ENCODE measurements at places on chromosomes 5 and 9. TPM values are rescaled to one million over a fixed set of nuclear protein-coding genes. Genes with fewer than 3 reads are reported as not detected.

DNA sequence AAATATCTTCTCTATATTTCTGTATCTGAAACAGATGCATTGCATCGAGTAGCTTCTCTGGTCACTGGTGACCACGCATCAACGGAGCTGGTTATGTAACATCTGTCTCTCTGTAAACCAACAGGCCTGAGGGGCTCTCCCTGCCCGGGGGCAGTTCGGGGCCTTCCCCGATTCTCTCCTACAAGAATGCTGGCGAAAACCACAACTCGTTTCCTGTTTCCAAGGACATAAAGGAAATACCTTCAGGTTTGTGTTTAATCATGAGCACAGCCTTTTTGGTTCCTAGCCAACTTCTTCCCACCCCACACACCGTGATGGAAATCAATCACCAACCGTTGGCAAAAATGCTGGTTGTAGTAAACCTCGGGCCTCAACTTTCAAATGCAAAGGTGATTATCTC, 25.1 kb downstream of the GDNF start:
- no peak overlapping the region for H3K4me3 ChIP-seq
- peaks cover 5% of the 10 kb centered on the region for H3K36me3 ChIP-seq
- H3K27me3 ChIP-seq: no peaks in the 10 kb centered on the region
- no peak overlapping the region for H3K27ac ChIP-seq
- no peak for DNase-seq
- H3K4me1 ChIP-seq: no peaks in the 10 kb centered on the region

DNA sequence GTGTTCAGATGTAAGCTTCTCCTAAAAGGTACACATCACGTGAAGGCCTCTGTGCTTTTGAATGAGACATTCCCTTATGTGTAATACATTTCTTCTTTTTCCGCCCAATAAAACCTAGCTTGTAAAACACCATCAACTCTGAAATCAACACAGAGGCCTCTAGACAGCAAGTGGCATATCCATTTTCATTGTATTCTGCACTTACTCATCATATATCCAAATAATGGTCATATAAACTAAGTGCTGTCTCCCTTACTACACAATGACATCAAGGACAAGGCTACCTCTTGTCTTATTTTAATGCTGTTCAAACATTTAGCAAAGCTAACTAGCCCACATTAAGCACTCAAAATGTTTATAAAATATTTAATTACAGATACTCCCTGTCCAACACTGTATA, 108.5 kb downstream of the ELAVL2 start:
- no peak overlapping the region for H3K4me3 ChIP-seq
- H3K27me3 ChIP-seq: no peaks in the 10 kb centered on the region
- H3K36me3 ChIP-seq: no peaks in the 10 kb centered on the region

DNA sequence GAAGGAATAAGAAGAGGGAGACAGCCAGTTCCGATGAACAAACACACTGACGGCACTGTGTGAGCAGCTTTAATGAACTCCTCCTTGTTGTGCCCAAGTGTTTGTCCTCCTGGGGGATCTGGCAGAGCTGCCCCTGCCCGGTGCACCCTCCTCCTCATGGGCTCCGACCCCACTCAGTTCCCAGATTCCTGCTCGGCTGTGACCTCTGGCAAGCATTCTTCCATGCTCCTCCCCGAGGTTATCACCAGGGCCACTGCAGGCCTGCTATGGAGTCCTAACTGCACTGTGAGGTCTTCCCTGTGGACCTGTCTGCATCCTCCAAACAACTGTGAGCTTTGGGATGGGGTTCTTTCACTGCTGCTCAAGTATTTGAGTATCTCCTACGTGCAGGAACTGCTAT, 142.2 kb downstream of the DCP2 start:
- peaks cover 36% of the 10 kb centered on the region for H3K4me1 ChIP-seq
- no peak overlapping the region for H3K4me3 ChIP-seq
- peak overlapping the region; percentile 61 for H3K27ac ChIP-seq
- H3K27me3 ChIP-seq: no peaks in the 10 kb centered on the region
- DNase-seq: no peak

GRCh38 chr5:39714036-39714698, 289.4 kb upstream of the DAB2 start:
- peaks cover 21% of the 10 kb centered on the region for H3K4me1 ChIP-seq
- H3K36me3 ChIP-seq: no peaks in the 10 kb centered on the region
- no peak overlapping the region for H3K4me3 ChIP-seq
- DNase-seq: no peak
- peak overlapping the region; percentile 52 for H3K27ac ChIP-seq

GRCh38 chr9:89532944-89533343, 35.0 kb upstream of the SEMA4D start:
- H3K27ac ChIP-seq: no peak overlapping the region
- no peaks in the 10 kb centered on the region for H3K4me1 ChIP-seq
- no peaks in the 10 kb centered on the region for H3K27me3 ChIP-seq
- DNase-seq: no peak
- no peaks in the 10 kb centered on the region for H3K36me3 ChIP-seq

- no peaks in the 10 kb centered on the region for H3K27me3 ChIP-seq
- H3K27ac ChIP-seq: peak overlapping the region; percentile 21
- peaks cover 46% of the 10 kb centered on the region for H3K4me1 ChIP-seq
- no peak overlapping the region for H3K4me3 ChIP-seq
- DNase-seq: no peak
- H3K36me3 ChIP-seq: no peaks in the 10 kb centered on the region
Measured at GRCh38 chr5:142782976-142783530, 12.9 kb downstream of the ARHGAP26 start.

GRCh38 chr9:136865041-136865767, 904 bp downstream of the EDF1 start:
- peak overlapping the region; percentile 100 for H3K27ac ChIP-seq
- peaks cover 21% of the 10 kb centered on the region for H3K4me1 ChIP-seq
- DNase-seq: no peak

- peaks cover 64% of the 10 kb centered on the region for H3K36me3 ChIP-seq
- DNase-seq: no peak
- no peaks in the 10 kb centered on the region for H3K4me1 ChIP-seq
- H3K27me3 ChIP-seq: no peaks in the 10 kb centered on the region
- no peak overlapping the region for H3K4me3 ChIP-seq
Measured at GRCh38 chr9:92639791-92640271, 30.1 kb downstream of the IPPK start.

- H3K4me1 ChIP-seq: peaks cover 26% of the 10 kb centered on the region
- H3K36me3 ChIP-seq: no peaks in the 10 kb centered on the region
- H3K27me3 ChIP-seq: no peaks in the 10 kb centered on the region
- no peak for DNase-seq
Measured at GRCh38 chr5:149143470-149143869, 2.2 kb downstream of the ABLIM3 start.

DNA sequence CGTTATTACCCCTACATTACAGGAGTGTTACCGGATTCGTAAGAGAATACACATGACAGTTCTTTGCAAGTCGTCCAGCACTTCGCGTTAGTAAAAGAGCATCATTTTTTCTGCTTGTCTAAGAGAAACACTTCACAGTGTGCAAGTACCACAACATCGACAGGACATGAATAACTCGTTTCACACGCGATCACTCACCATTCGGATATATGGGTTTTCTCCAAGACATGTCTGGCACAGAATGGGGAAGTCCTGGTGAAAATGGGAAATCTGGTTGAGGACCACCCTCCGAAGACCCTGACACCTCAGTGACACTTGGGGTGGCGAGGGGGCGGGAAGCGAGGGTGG, 642 bp downstream of the RBM22 start:
- H3K27ac ChIP-seq: peak overlapping the region; percentile 98
- peaks cover 44% of the 10 kb centered on the region for H3K36me3 ChIP-seq
- no peak for DNase-seq
- H3K4me3 ChIP-seq: peak overlapping the region; percentile 98

DNA sequence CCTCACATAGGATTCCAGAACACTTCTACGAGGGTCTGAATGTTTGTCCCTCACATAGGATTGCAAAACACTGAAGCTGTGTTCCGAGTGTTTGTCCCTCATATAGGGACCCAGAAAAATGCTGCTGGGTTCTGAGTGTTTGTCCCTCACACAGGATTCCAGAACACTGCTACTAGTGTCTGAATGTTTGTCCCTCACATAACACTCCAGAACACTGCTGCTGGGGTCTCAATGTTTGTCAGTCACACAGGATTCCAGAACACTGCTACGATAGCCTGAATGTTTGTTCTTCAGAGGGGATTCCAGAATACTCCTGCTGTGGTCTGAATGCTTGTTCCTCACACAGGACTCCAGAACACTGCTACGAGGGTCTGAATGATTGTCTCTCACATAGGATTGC, 218.7 kb downstream of the FOXD4L6 start:
- no peaks in the 10 kb centered on the region for H3K4me1 ChIP-seq
- H3K27ac ChIP-seq: no peak overlapping the region
- H3K4me3 ChIP-seq: no peak overlapping the region
- H3K36me3 ChIP-seq: no peaks in the 10 kb centered on the region

GRCh38 chr9:104795082-104795481, 31.2 kb downstream of the NIPSNAP3B start:
- H3K27ac ChIP-seq: peak overlapping the region; percentile 55
- H3K36me3 ChIP-seq: peaks cover 98% of the 10 kb centered on the region
- H3K4me3 ChIP-seq: no peak overlapping the region
- H3K4me1 ChIP-seq: no peaks in the 10 kb centered on the region
- no peak for DNase-seq
- H3K27me3 ChIP-seq: no peaks in the 10 kb centered on the region

GRCh38 chr9:96875461-96876142, 21.3 kb upstream of the ZNF782 start:
- H3K36me3 ChIP-seq: no peaks in the 10 kb centered on the region
- peak; percentile 74 for DNase-seq
- peak overlapping the region; percentile 86 for H3K27ac ChIP-seq
- H3K4me3 ChIP-seq: peak overlapping the region; percentile 68
- peaks cover 13% of the 10 kb centered on the region for H3K4me1 ChIP-seq
- peaks cover 18% of the 10 kb centered on the region for H3K27me3 ChIP-seq

GRCh38 chr5:151597749-151598148, 6.6 kb upstream of the FAT2 start:
- H3K27me3 ChIP-seq: no peaks in the 10 kb centered on the region
- H3K4me1 ChIP-seq: no peaks in the 10 kb centered on the region
- no peak overlapping the region for H3K27ac ChIP-seq
- H3K36me3 ChIP-seq: no peaks in the 10 kb centered on the region
- DNase-seq: no peak

GRCh38 chr5:43616535-43616934, 13.6 kb downstream of the NNT start:
- DNase-seq: peak; percentile 56
- H3K4me3 ChIP-seq: no peak overlapping the region
- H3K4me1 ChIP-seq: peaks cover 42% of the 10 kb centered on the region
- H3K27ac ChIP-seq: peak overlapping the region; percentile 90
- no peaks in the 10 kb centered on the region for H3K27me3 ChIP-seq

- no peak overlapping the region for H3K4me3 ChIP-seq
- H3K36me3 ChIP-seq: no peaks in the 10 kb centered on the region
- DNase-seq: no peak
- no peaks in the 10 kb centered on the region for H3K27me3 ChIP-seq
Measured at GRCh38 chr9:80775530-80775929, 913.8 kb downstream of the TLE1 start.

GRCh38 chr5:34632807-34633422, 23.2 kb upstream of the RAI14 start:
- H3K4me1 ChIP-seq: no peaks in the 10 kb centered on the region
- no peaks in the 10 kb centered on the region for H3K27me3 ChIP-seq
- no peak for DNase-seq

- no peaks in the 10 kb centered on the region for H3K27me3 ChIP-seq
- no peak overlapping the region for H3K27ac ChIP-seq
- H3K4me1 ChIP-seq: peaks cover under 1% of the 10 kb centered on the region
Measured at GRCh38 chr5:76733049-76733417, 17.1 kb downstream of the F2R start.

DNA sequence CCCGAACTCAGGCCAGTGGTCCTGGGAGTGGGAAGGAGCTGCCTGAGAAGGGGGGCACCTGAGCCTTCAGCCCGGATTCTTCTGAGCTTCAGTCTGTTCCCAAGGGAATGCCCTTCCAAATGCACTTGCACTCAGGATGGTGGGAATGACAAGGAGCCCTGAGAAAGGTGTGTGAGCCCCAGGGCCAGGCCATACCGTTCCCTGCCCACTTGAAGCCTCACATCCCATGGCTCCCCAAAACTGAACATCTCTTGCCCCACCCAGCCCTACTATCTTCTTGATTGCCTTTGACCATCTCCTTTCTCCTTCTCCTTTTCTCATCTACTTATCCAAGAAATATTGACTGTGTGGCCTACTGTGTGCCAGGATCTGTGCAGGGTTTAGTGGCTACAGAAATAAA, 84.4 kb upstream of the HSPA9 start:
- no peaks in the 10 kb centered on the region for H3K27me3 ChIP-seq
- H3K36me3 ChIP-seq: no peaks in the 10 kb centered on the region
- DNase-seq: no peak
- no peaks in the 10 kb centered on the region for H3K4me1 ChIP-seq
- H3K27ac ChIP-seq: no peak overlapping the region

DNA sequence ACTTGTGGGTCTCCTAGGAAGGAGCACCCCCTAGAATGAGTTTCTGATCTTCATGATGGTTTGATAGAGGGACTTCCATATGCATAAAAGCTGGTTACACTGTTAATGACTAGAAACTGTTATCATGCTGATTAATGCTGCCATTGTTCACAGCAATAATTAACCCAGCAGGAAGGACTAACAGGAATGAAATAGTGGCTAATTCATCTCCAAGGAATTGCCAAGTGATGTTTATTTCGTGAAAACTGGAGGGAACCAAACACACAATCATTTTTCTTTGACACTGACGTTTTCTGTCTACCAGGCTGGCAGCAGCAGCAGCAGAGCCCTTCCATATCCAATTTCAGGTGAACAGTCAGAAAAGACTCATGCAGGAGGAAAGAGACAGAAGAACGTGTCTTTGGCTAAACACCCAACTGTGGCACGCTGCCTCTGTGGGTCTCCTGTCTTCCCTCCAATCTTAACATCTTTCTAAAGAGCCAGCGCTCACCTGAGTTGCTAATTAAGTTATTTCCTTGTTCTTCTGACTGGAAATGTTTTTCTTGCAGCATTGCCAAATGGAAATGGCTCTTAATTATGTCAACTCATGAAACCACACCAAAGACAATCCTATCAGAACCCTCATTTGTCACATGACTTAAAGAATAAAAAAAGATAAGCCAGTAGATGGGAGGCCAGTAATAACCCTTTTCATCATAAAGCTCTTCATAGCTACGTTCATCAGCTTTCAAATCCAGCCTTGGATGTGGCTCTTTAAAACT, 181.5 kb downstream of the SLIT3 start:
- H3K4me3 ChIP-seq: no peak overlapping the region
- no peaks in the 10 kb centered on the region for H3K27me3 ChIP-seq

GRCh38 chr9:105877721-105878120, 183.4 kb downstream of the TMEM38B start:
- H3K36me3 ChIP-seq: no peaks in the 10 kb centered on the region
- no peak for DNase-seq
- no peaks in the 10 kb centered on the region for H3K27me3 ChIP-seq
- H3K4me3 ChIP-seq: no peak overlapping the region
- no peak overlapping the region for H3K27ac ChIP-seq
- H3K4me1 ChIP-seq: no peaks in the 10 kb centered on the region

- DNase-seq: no peak
- no peaks in the 10 kb centered on the region for H3K27me3 ChIP-seq
- no peak overlapping the region for H3K27ac ChIP-seq
- H3K4me3 ChIP-seq: no peak overlapping the region
- peaks cover 4% of the 10 kb centered on the region for H3K4me1 ChIP-seq
Measured at GRCh38 chr5:138960145-138960692, 85.1 kb upstream of the LRRTM2 start.

Gene OMD
- total RNA-seq: 4.0 TPM

Gene PCDHGA11
- 1.3 TPM for total RNA-seq

Gene TNFAIP8
- 5.8 TPM for total RNA-seq

Gene HAVCR1
- total RNA-seq: not detected

Gene GRM6
- not detected for total RNA-seq

Gene NPDC1
- total RNA-seq: 20.7 TPM

Gene GLE1
- total RNA-seq: 32.6 TPM

Gene SPATA31A3
- total RNA-seq: not detected

Gene MZB1
- total RNA-seq: not detected

Gene RALGPS1
- 5.4 TPM for total RNA-seq

Gene NR4A3
- total RNA-seq: 1.8 TPM

Gene CTXN3
- not detected for total RNA-seq

Gene HNRNPA0
- total RNA-seq: 4.2 TPM

Gene FOXI1
- total RNA-seq: not detected

Gene ZNF79
- 3.9 TPM for total RNA-seq

Gene MLANA
- total RNA-seq: not detected
